ENCODE measurements at places on chromosomes 12 and 14.

GRCh38 chr14:50520947-50521815 lies 11.2 kb downstream of the MAP4K5 start:
- DNase-seq: peak; percentile 4

GRCh38 chr12:116804051-116804450 lies 65.9 kb downstream of the RNFT2 start:
- no peak for DNase-seq

- no peak for DNase-seq
Observed at GRCh38 chr12:46459111-46459510, 86.5 kb upstream of the SLC38A2 start.

DNA sequence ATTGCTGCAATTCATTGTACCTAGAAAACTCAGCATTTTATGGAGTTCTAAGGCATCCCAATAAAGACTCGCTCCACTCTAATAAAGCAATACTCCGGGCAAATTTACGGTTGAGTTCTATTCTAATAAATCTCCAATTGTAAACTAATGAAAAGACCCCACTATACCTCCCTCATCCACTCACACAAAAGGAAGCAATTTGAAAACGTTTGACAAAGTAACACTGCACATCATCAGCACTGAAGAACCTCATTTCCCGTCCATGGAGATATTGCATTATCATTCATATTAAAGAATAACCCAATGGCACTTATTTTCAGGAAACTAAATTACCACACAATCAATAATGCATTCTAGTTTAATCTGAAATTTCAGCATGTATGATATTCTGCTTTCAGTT lies 111.0 kb upstream of the LMO3 start:
- DNase-seq: no peak

DNA sequence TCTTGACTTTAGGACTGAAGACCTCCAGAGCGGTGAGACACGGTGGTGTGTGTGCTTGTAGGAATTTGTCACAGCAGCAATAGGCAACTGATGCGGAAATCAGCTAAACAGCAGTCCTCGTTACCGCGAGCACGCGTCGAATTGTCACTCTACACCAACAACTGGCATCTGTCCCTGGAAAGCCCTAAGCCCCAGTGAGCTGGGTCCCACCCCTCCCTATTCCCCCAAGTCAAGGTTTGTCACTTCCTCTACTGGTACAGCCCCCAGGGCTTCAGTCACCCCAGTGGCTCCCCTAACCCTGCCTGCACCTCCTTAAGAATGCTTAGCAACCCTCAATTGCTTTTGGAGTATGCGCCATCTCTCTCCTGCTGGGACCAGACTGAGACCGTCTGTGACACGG lies 173.6 kb downstream of the PIWIL1 start:
- no peak for DNase-seq

DNA sequence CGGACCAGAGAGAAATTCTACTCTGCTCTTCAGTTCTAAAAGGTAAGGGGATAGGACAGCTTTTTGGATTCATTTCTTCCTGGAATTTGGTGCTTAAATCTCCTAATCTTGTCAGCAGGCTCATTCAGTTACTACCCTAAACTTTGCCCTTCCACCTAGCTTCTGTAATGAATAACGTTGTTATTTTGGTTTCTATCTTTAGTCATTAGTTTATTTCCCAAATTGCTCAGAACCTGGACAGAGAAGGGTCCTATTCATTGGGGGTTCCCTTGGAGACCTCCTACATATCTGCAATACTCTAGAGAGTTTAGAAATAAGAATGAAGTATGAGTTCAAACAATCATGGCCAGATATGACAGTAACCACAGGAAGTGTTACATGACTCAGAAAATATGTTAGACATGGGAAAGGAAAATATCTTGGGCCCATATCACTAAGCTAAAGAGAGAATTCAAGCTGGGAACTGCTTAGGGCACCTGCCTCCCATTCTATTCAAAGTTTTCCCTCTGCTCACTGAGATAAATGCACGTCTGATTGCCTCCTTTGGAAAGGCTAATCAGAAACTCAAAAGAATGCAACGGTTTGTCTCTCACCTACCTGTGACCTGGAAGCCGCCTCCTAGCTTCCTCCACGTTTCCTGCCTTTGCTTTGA lies 87.9 kb downstream of the GAS2L3 start:
- no peak for DNase-seq

DNA sequence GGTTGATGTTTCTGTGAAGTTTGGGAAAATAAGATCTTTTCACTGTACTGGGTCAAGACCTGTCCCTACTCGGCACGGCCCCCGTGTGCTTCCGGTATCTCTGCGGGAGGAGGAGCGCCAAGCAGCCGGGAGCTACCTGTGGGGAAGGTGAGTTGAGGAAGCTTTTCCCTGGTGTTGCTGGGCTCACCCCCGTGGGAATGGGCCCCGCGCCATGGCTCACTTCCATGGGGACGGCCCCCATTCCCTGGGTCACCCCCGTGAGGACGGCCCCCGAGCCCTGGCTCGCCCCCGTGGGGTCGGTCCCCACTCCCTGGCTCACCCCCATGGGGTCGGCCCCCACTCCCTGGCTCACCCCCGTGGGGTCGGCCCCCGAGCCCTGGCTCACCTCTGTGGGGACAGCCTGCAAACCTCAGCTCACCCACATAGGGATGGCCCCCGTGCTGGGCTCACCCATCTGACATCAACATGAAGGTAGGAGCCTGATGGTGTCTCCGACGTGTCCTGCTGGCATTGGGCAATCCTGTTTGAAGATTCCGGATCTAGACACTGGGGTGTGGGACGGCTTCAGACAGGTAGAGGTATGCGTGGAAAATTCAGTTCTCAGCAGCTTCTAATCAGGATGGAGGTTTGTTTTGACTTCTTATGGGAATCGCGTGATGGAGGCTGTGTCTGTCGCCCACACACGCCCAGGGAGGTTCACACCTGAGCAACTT lies 9.1 kb downstream of the LRCOL1 start:
- no peak for DNase-seq

DNA sequence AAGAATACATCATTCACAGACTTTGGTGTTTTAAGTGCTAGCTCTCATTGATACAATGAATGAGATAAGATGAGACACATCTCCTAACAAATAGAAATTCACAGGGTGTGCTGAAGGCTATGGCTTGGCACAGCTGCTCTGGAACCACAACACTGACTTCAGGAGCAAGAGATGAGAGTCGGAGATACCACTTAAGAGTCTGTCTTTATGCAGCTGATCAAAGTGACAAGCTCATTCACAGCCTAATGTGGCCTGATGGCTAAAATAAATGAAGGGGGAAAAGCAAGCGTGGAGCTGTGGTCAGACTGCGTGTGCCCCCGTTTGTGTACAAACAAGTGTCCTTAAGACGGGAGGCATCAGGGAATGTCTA lies 29.7 kb upstream of the FAM181A start:
- no peak for DNase-seq

GRCh38 chr14:77271113-77271710 lies at the start of gene NGB:
NGB (minus strand) TSS chr14:77271206; CDS start chr14:77270937, 269 bp downstream.
- DNase-seq: no peak

- peak; percentile 26 for DNase-seq
Observed at GRCh38 chr12:96578526-96579125, 89.2 kb downstream of the CFAP54 start.

DNA sequence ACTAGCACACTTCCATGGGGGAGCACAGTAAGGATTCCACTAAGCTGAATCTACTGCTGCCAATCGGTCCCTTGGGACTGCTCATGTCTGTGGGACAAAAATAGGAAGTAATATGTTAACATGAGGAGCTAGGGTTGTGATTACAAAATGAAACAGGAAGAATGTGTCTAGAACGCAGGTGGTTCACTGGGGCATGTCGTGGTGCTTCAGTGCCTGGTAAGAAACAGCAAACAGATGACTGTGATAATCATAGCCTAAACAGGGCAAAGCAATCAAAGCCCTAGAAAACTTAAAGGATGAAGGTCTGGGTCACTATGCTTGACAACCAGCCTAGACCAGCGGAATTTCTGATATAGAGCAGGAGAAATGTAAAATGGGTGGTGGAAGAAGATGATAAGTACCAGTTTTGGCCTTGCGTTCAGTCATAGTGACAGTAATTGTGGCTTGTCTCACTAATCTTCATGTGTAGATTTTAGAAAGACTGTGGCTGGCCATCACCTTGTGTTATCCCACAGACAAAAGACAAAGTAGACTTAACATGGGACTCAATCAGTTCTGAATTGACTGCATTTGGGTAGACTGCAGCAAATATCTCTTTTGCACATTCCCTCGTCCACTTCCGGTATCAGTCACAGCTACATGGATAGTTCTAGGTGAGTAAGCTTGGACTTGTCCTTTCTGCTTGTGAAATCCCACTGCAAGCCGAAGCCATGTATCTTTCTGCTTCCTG lies 51.4 kb downstream of the WASHC3 start:
- DNase-seq: peak; percentile 19

DNA sequence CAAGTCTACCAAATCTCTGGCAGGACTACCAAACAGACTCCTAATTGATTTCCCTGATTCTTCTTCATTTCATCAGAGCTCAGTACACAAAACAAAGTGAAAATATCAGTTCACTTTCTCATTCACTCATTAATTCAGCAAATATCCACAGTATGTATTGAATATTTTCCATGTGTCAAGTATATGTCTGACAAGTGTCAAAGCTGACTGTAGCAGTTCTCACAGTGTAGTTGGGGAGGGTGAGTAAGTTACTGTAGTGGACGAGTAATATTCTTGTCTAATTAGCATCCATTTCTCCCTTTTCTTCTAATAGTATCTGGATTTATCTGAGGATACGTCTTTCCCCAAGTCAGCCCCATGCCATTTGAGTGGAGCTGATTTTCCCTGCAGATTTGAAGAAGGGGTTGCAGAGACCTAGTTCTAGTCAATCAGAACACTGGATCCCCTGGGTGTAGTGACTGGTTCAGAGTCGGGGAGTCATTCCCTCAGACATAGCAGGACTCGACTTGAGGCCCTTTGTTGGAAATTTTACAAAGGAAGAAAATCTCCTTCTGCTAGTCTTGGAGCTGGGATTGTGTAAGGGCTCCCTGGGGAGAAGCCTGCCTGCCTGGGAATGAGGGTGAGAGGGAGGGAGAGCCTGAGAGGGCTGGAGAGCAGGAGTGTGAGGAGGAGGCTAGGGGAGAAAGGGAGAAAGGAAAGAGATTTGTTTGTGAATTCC lies 51.4 kb downstream of the GRIP1 start:
- DNase-seq: no peak

- no peak for DNase-seq
Observed at GRCh38 chr14:51627313-51627712, 24.4 kb upstream of the FRMD6 start.

- DNase-seq: no peak
Observed at GRCh38 chr12:51197736-51198567, 19.9 kb downstream of the POU6F1 start.

- DNase-seq: no peak
Observed at GRCh38 chr12:53200107-53200457, 7.0 kb downstream of the ITGB7 start.

GRCh38 chr14:96888593-96888992 lies 91.4 kb downstream of the VRK1 start:
- DNase-seq: no peak

DNA sequence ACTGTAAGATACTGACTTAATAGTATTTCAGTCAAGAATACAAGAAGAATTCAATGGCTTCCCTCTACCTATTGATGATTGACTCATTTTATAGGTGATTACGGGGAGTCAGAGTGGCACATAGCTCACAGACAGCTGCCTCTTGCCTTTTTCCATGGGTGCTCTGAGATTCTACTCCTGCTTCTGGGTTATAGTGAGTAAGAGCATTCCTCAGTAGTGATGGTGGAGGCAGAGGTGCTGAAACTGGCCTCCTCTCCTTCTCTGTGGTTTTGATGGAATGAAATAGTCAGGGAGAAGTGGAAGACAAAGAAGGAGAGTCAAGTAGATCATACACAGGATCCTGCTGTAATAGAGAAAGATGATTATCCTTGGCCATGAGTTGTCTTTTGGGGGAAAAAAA lies 438.2 kb upstream of the FAR2 start:
- no peak for DNase-seq

GRCh38 chr14:60975551-60975950 lies 5.3 kb downstream of the TRMT5 start:
- no peak for DNase-seq

DNA sequence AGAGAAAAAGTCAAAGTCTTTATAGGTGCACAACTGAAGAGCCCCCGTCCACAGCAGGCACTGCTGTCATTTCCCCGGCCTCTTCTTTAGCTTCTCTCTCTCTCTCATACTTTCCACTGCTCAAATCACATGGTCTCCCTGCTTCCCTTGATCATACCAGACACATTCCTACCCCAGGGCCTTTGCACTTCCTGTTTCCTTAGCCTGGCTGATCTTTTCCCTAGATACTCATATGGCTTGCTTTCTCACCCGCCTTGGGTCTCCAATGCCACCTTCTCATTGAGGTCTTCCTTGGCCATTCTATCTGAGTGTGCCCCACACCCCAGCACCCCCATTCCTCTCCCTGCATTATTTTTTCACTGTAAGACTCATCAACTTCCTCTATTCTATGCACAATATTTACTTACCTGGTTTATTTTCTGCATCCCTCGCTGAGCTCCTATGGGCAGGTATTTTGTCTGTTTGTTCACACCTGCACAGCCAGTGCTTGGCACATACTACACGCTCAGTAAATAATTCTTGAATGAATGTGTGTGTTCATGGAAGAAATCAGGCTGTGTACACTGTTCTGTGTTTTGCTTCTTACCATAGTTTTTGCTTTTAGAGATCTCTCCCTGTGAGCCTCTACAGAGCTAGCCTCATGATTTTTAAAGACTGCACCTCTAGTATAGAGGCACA lies 31.9 kb downstream of the SERPINA1 start:
- no peak for DNase-seq

DNA sequence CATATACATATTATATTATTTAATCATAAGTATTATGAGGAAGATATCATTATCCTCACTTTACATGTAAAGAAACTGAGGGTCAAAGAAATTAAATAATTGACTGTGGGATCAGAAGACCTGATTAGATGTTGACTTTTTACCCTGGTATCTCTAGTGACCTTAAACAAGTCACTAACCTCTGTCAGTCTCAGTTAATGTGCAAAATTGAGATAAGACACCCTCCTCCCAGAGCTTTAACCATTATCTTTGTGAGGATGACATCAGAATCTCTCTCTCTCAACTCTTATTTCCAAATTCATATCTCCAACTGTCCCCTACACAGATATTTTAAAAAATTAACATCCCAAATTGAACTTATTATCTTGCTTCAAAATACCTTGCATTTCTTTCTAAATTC lies 177.8 kb downstream of the KLHL28 start:
- DNase-seq: no peak

DNA sequence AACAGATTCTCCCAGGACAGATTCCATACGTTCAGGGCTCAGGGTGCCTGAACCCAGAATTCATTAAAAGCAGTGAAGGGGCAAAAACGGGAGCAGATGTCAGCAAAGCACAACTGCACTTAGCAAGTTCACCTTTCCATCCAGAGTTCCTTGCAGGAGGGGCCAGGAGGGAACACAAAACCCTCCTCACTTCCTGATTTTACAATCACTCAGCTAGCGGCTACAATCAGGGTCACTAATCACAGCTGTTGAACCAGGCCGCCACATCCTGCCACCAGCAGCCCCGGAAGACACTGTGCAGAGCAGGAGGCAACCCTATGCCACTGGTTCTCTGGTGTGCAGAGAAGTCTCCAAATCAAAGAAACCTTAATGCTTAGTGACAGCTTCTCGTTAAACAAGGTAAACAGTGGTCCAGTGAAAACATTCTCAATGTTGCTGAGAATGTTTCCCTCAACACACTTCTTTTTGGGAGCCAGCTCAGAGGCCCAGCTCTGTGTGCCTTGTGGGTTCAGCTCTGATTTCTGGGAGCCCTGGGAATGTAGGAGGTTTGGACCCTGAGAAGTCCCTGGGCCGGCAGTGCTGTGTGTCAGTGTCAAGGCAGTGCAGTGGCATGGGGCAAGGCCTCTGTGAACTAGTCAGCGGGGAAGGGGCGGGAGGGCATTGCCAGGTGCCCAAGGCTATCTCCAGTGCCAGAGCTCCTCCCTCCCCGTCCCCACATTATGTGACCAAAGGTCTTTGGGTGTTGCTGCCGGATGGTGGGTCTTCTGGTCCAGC lies 54.5 kb downstream of the VCPKMT start:
- no peak for DNase-seq

Measured in suppressor macrophage (primary cell).